ENCODE measurements at places on chromosomes 13 and 19. TPM values are rescaled to one million over a fixed set of nuclear protein-coding genes. Genes with fewer than 3 reads are reported as not detected.

DNA sequence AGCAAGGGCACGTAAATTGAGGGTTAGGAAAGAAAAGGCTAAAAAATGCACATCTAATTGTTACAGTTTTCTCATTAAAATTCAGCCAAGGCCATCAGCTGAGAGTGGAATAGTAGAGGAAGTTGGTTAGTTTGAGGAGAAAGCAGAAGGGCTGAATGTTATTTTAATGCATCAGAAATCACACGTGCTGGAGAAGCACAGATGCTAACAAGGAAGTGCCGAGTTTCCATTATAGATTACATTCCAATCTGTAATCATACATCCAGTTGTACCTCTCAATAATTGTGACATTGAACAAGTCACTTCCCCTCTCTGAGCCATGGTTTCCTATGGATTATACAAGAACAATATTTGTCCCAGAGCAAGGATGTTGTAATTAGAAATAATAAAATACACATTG lies 25.1 kb downstream of the FPR3 start:
- no peak for DNase-seq
- no peaks in the 10 kb centered on the region for H3K36me3 ChIP-seq

DNA sequence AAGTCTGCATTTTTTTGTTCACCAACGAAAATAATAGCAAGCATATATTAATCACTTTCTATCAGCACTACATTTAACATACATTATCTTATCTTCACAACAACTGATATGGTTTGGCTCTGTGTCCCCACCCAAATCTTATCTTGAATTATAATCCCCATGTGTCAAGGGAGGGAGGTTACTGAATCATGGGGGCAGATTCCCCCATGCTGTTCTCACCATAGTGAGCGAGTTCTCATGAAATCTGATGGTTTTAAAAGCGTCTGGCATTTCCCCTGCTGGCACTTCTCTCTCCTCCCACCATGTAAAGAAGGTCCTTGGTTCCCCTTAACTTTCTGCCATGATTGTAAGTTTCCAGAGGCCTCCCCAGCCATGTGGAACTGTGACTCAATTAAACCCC lies 235.7 kb upstream of the RXFP2 start:
- H3K36me3 ChIP-seq, result no peaks in the 10 kb centered on the region
- H3K4me1 ChIP-seq, result no peaks in the 10 kb centered on the region
- H3K27me3 ChIP-seq, result no peaks in the 10 kb centered on the region
- no peak overlapping the region for H3K4me3 ChIP-seq

SYDE1 gene
- 53.5 TPM for total RNA-seq

FUT6 gene
- total RNA-seq, result not detected

FAAP24 gene
- total RNA-seq, result 1.0 TPM

CABP5 gene
- total RNA-seq, result not detected
